ENCODE measurements at places on chromosomes 1 and 21. TPM values are rescaled to one million over a fixed set of nuclear protein-coding genes. Genes with fewer than 3 reads are reported as not detected.

GRCh38 chr1:85358702-85359438, 82.4 kb upstream of the BCL10 start:
- DNase-seq: no peak

Gene LEMD1
- total RNA-seq: 0.66 TPM

Gene FAM177B
- not detected for total RNA-seq

DNA sequence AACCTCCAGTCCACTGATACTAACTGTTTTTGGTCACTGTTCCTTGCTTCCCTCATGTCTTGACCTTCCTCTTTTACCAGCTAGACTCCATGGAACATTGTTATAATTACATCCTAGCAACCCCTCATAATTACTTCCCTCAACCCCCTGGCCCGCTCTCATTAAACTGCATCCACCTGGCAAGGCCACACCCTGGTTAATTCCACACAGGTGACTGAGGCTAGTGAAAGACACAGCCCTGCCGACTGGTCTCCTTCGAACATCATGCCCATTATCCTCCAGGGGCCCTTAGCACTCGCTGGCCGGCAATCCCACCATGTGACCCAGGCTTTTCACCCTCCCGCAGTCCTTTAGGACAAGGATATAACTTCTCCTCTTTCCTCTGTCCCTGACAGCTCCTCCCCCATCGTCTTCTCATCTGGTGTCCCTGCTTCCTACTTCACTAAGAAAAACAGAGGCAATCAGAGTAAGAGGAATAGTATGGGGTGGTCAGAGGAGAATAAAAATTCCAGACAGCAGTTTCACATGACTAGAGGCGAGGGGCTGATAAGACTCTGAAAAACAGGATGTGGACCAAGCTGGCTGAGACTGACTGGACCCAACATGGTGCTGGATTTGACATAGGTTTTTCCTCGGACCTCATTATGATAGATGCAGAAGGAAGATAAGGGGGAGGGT, 8.8 kb upstream of the TENT5B start:
- no peak for DNase-seq

DNA sequence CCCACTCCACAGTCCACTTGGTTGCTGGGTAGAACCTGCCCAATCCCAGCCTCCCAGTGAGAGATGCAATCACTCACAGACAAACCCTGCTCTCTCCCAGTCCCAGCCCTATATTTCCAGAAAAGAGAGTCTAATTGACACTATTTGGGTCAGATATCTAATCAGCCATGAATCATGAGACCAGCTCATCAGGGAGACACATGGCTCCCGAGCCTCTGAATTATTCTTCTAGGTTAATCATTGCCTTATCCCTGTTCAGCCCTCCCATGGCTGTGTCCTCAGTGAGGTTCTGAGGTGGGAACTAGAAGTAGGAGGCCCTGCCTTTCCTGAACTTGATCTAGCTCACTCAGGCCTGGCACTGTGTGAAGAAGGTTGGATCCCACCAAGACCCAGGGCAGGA, 49.9 kb upstream of the ZC3H12A start:
- DNase-seq: no peak

- no peak for DNase-seq
Observed at GRCh38 chr1:6211731-6212130, 5.8 kb downstream of the RNF207 start.

DNA sequence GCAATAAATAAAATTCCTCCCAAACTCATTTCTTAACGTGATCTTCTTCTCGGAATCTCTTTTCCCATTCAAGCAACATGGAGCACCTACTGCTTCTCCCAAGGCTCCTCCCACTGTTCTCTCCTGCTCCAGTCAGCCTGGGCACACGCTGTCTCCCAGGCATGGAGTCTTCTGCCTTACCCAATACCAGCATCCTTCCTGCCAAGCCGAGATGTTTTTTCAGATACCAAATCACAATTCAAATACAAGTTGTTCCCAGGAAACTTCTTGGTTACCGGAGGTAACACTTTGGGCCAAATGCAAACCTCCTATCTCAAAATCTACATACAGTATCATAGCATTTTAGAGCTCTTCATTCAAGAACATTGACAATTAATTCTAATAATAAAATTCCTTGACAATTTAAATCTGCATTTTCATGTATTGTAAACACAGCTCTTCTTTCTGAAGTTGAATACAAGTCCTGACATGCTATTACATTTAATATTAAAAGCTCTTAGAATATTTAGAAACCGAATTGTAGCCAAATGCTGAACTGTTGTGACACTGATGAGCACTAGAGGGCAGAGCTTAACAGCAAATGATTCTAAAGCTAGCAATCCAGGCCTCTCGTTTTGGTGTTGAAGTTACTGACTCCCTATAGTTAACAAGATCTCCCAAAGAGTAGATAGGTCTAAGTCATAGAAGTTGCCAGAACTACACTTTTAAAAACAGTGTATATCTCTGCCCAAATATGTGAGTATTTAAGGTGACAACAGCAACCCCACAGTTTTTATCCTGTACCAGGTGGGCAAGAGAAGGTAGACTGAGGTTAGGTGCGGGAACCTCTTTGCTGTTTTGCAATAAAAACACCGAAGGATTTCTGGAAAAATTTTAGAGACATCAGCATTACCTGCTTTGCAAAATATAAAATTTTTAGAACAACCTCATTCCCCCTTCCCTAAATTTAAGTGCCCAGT, 52.3 kb downstream of the BCAR3 start:
- DNase-seq: peak; percentile 56

Gene LACTBL1
- not detected for total RNA-seq

Measured in activated CD4-positive, alpha-beta T cell treated with anti-CD3 and anti-CD28 coated beads for 36 hours (primary cell).